ENCODE measurements at places on chromosomes 16 and 17.
A peak's percentile ranks its signal among the peaks of the same experiment; 100 is the strongest.

GRCh38 chr16:12002447-12003006, 26.0 kb downstream of the SNX29 start:
- DNase-seq: peak; percentile 10

- DNase-seq: no peak
These were observed 348 bp downstream of the MPP2 start for GRCh38 chr17:43906951-43907424.

DNA sequence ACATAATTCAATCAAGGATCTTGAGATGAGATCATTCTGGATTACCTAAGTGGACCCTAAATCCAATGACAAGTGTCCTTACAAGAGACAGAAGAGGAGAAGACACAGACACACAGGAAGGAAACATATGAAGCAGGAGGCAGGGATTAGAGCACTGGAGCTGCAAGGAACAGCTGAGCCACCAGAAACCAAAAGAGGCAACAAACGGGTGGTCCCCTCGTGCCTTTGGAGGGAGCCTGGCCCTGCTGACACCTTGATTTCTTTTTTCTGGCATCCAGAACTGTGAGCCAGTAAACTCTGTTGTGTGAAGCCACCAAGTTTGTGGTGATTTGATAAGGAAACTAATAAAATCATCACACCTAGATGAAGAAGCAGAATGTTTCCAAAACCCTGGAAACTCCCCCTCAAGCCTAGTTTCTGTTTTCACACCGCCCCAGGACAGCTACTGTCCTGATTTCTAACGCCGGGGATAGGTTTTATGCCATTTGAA, 115.2 kb downstream of the PITPNC1 start:
- DNase-seq: no peak

DNA sequence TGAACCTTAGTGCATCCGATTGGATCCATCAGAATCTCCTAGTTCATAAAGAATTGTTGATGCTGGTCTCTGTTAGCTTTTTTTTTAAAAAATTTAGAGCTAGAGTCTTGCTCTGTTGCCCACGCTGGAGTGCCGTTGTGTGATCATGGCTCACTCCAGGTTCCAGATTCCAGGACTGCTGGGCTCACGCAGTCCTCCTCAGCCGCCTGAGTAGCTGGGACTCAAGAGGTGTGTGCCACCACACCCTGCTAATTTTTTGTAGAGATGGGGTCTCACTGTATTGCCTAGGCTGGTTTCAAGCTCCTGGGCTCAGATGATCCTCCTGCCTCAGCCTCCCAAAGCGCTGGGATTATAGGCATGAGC, 8.0 kb downstream of the TCF25 start:
- no peak for DNase-seq

- no peak for DNase-seq
These were observed 55.7 kb downstream of the WSB1 start for GRCh38 chr17:27349540-27350021.

- no peak for DNase-seq
These were observed 31.5 kb downstream of the MXRA7 start for GRCh38 chr17:76679239-76679638.

- peak; percentile 93 for DNase-seq
These were observed 792 bp downstream of the TMEM231 start for GRCh38 chr16:75555213-75555706.

DNA sequence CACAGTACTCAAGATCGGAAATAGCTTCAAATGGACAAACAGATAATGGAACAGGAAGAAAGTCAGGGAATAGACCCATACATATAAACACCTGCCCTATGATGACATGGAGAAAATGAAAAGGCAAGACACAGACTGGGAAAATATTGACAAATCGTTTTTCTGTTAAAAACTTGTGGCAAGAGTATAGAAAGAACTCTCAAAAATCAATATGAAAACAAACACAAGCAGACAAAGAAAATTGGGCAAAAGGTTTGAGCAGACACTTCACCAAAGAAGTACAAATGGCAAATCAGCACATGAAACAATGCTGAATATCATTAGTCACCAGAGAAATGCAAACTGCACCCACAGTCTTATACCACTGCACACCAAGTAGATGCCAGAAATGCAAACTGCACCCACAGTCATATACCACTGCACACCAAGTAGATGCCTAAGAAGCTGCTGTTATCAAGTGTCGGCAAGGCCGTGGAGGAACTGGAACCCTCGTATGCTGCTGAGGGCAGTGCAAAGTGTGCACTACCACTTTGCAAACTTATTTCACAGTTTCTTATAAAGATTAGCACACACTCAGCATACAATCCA, 123.5 kb upstream of the CHMP6 start:
- no peak for DNase-seq

DNA sequence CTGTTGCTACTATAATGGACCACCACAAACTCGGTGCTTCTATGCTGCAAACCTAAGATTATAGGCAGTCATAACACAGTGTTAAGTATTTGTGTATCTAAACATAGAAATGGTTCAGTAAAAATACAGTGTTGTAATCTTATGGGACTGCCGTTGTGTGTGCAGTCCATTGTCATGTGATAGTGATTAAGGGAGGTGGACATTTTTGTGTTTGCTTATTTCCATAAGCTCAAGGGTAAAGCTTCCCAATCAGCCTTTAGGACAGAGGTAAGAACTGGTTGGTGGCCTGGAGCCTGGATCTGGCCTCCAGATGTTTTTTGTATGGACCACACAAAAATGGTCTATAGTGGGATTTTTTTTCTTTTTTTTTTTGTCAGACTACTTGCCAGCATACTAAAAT, 29.9 kb downstream of the WWOX start:
- DNase-seq: no peak

DNA sequence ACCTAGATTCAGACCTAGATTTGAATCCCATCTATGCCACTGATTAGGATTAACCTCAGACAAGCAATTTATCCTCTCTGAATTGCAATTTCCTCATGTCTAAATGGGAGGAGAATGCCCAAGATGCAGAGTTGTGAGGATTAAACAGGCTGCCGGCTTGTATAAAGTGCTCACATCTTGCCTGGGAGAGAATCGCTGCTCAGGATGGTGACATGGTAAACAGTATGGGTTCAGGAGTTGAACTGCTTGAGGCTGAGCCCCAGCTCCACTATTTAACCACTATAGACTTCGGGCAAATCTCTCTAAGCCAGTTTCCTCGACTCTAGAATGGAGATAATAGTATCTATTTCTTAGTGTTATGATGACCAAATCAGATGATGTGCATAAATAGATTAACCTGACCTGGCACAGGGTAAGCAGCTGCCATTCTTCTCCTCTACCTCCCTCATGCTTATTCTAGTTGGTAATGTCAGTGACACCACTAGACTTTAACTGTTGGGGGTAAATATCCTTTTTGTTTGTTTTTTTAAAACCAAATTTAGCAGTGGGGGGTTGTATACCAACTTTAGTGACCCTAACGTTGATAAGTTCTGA, 732 bp upstream of the RPL27 start:
- DNase-seq: no peak

GRCh38 chr17:5225668-5226457, 8.8 kb downstream of the SCIMP start:
- no peak for DNase-seq

GRCh38 chr17:57920916-57921703, 34.1 kb downstream of the CUEDC1 start:
- no peak for DNase-seq

DNA sequence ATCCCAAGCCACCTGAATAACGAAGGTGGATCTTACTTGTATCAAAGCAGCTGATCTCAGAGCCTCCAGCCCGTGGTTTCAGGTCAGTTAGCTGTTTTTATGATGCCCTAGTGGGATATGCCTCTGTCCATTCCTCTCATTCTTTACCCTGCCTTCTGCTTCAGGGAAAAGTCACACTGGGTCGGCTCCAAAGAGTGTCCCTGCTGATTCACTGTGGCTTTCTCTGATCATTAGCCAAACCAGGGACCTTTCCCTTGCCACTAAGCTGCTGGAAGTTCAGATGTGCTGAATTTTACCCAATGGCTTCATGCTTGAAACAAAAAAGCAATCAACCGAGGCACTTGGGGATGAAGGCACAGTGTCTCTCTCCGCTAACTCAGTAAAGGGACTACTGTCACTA, 170.2 kb upstream of the SALL1 start:
- no peak for DNase-seq

GRCh38 chr16:48347980-48348379, 37.2 kb downstream of the SIAH1 start:
- DNase-seq: no peak

DNA sequence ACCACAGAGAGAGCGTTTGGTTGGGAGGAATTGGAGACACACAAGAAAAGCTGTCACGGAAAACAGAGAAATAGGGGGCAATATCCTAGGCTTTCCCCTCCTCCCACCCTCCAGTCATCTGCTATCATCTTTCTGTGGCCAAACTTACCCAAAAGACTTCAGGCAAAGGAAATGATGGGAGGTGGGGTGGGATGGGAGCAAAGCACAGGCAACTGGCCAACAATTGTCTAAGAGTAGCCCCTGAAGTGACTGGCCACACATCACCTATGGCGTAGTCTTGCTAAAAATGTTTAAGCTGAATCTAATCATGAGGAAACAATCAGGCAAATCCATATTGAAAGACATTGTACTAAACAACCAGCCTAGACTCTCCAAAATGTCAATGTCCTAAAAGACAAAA, 46.9 kb upstream of the ALOX12 start:
- DNase-seq: no peak

- peak; percentile 66 for DNase-seq
These were observed 40.5 kb upstream of the KLHDC4 start for GRCh38 chr16:87806261-87806640.

GRCh38 chr16:23999663-24000062, 163.9 kb downstream of the PRKCB start:
- DNase-seq: no peak

- no peak for DNase-seq
These were observed 278.9 kb downstream of the SNX29 start for GRCh38 chr16:12255473-12255872.

DNA sequence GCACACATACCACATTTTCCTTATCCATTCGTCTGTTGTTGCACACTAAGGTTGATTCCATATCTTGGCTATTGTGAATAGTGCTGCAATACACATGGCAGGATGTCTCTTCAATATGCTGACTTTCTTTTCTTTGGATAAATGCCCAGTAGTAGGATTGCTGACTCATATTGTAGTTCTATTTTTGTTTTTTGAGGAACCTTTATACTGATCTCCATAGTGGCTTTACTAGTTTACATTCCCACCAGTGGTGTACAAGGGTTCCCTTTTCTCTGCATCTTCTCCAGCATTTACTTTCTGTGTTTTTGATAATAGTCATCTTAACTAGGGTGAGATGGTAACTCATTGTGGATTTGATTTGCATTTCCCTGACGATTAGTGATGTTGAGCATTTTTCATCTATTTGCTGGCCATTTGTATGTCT, 118.1 kb downstream of the STXBP4 start:
- DNase-seq: peak; percentile 74

GRCh38 chr16:86836503-86837129, 258.3 kb downstream of the FOXL1 start:
- DNase-seq: peak; percentile 88

GRCh38 chr16:82350560-82350959, 180.5 kb upstream of the MPHOSPH6 start:
- no peak for DNase-seq

GRCh38 chr17:30381340-30381659, 2.6 kb downstream of the CPD start:
- DNase-seq: no peak

DNA sequence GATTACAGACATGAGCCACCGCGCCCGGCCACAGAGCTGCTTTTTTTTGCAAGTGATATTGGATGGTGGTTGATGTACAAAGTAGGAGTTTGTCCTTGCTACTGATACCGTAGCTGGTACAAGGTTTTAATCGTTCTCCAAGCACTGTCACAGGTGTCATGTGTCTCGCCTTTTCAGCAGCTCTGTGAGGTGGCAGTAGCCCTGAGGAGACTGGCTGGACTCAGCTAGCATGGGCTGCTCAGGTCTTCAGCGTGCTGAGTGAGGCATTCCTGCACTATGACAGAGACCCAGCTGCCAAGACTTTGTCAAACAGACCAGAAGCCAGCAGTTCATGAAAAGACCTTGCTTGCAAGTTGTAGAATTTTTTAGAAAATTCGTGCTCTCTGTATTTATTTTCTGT, 7.2 kb downstream of the WWOX start:
- DNase-seq: no peak

DNA sequence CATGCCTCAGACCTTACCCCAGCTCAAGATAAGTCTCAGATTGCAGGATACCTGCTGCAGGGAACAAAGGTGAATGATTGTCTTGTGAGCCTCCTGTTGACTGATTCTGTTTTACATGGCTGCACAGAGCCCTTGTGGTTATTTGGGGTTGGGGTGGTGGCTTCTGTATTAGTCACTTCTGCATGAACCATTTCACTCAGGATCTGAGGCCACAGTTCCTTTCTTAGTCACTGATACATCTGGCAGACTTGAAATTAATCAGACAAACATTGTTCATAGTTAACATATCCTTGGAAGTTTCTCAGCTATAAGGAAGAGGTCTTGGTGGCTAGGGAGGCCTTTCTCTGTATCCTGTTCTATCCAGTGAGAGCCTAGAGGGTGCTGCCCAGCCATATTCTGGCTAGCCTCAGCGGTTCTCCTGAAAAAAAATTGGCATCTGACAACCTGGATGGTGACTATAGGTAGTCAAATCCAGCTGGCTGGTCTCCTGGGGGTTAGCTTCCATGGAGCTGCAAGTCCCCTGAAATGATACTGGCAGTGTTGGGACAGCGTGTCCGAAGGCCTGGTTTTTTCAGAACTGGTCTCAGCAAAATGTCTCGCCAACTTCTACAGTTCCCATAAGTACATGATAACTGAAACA, 8.4 kb upstream of the PLK1 start:
- DNase-seq: peak; percentile 90

- peak; percentile 30 for DNase-seq
These were observed 11.1 kb downstream of the PIMREG start for GRCh38 chr17:6455321-6455705.

- DNase-seq: no peak
These were observed 294.6 kb downstream of the TMEM114 start for GRCh38 chr16:8295513-8296237.

GRCh38 chr16:85986931-85987749, 88.2 kb downstream of the IRF8 start:
- DNase-seq: no peak

DNA sequence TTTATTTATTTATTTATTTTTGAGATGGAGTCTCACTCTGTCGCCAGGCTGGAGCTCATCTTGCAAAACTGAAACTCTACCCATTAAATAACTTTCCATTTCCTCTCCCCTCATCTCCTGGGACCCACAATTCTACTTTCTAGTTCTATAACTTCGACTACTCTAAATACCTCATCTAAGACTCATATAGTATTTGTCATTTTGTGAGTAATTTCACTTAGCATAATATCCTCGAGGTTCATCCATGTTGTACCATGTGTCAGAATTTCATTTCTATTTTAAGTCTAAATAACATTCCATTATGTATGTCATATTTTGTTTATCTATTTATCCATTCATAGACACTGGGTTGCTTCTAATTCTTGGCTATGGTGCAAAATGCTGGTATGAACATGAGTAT, 5.1 kb upstream of the NT5M start:
- DNase-seq: peak; percentile 56

- no peak for DNase-seq
These were observed 27.1 kb downstream of the OGFOD1 start for GRCh38 chr16:56478281-56479049.

Measured in epithelial cell of esophagus (primary cell).